ENCODE measurements at places on chromosomes 5 and 9. TPM values are rescaled to one million over a fixed set of nuclear protein-coding genes. Genes with fewer than 3 reads are reported as not detected.

- no peaks in the 10 kb centered on the region for H3K36me3 ChIP-seq
- no peak overlapping the region for H3K4me3 ChIP-seq
- no peaks in the 10 kb centered on the region for H3K4me1 ChIP-seq
- no peaks in the 10 kb centered on the region for H3K27me3 ChIP-seq
- no peak overlapping the region for H3K27ac ChIP-seq
These were observed 334.6 kb upstream of the TUSC1 start for GRCh38 chr9:26012797-26013196.

- no peak overlapping the region for H3K4me3 ChIP-seq
- H3K4me1 ChIP-seq: no peaks in the 10 kb centered on the region
- no peak overlapping the region for H3K27ac ChIP-seq
- H3K27me3 ChIP-seq: peaks cover 2% of the 10 kb centered on the region
- DNase-seq: no peak
- H3K36me3 ChIP-seq: no peaks in the 10 kb centered on the region
These were observed 5.6 kb upstream of the PAEP start for GRCh38 chr9:135555910-135556309.

GRCh38 chr9:131738293-131739132, 1.4 kb downstream of the RAPGEF1 start:
- H3K4me3 ChIP-seq: peak overlapping the region; percentile 69
- DNase-seq: no peak
- peaks cover 5% of the 10 kb centered on the region for H3K36me3 ChIP-seq

GRCh38 chr5:31530541-31531265, 1.2 kb downstream of the DROSHA start:
- H3K27me3 ChIP-seq: no peaks in the 10 kb centered on the region
- peak overlapping the region; percentile 85 for H3K4me3 ChIP-seq
- peaks cover 16% of the 10 kb centered on the region for H3K4me1 ChIP-seq
- no peak overlapping the region for H3K27ac ChIP-seq
- peaks cover 46% of the 10 kb centered on the region for H3K36me3 ChIP-seq

The FOXD4L6 gene
- 0.13 TPM for total RNA-seq

DNA sequence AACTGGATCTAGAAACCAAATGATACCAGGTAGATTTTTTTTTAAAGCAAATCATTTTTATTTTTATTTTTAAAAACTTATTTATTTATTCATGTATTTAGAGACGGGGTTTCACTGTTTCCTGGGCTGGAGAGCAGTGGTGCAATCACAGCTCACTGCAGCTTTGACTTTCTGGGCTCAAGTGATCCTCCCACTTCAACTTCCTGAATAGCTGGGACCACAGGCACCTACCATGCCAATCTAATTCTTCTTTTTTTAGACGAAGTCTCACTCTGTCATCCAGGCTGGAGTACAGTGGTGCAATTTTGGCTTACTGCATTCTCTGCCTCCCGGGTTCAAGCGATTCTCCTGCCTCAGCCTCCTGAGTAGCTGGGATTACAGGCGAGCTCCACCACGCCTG, 41.3 kb upstream of the CDK20 start:
- H3K27me3 ChIP-seq: no peaks in the 10 kb centered on the region
- H3K36me3 ChIP-seq: no peaks in the 10 kb centered on the region
- no peak overlapping the region for H3K4me3 ChIP-seq

DNA sequence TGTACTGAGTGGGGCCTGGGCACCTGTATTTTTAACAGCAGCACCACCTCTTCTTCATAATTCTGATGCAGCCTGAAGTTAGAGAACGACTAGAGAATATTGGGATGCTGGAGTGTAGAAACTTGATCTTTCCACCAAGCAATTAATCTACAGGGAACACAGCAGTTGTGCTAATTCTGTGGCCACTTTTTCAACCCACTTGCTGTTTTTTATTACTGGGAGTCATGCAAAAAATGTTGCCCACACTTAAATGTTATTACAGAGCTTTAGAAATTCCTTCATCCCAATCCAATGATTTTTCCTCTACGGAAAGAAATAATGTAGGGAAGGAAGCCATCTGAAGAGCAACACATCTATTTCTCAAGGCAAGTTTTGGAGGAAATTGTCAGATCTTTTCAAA, 190.9 kb upstream of the TUT7 start:
- no peaks in the 10 kb centered on the region for H3K27me3 ChIP-seq
- H3K27ac ChIP-seq: peak overlapping the region; percentile 78
- DNase-seq: peak; percentile 57
- H3K36me3 ChIP-seq: no peaks in the 10 kb centered on the region

The DBH gene
- total RNA-seq: not detected

GRCh38 chr9:125043148-125043547, 100.2 kb downstream of the SCAI start:
- H3K4me1 ChIP-seq: no peaks in the 10 kb centered on the region
- H3K27me3 ChIP-seq: no peaks in the 10 kb centered on the region
- H3K27ac ChIP-seq: no peak overlapping the region
- peaks cover 7% of the 10 kb centered on the region for H3K36me3 ChIP-seq

DNA sequence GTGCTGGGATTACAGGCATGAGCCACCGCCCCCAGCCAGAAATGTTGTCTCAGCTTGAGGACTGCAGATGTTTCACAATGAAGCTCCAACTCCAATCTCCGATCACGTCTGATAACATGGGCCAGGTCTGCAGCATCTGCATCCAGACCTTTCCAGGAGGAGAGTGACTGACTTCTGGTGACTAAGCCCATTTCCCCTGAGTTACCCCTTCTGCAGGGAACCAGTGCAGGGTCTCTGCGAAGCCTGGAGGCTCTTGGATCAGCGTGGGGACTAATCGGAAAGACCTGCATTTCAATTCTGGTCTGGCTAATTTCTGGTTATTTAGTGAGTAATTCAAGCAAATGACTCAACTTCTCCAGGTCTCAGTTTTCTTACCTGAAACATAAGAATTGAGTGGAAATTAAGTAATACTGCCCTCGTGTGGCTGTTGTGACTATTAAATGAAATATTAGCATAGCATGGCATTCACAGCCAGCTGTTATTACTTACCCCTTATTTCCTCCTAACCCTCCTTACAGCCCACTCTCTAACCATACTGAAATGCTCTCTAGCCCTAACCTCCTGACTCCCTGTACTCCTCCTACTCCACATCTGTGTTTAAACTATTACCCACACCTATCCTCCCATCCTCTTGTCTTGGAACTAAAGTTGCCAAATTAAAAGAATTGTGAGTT, 2.2 kb upstream of the GNPDA1 start:
- H3K27me3 ChIP-seq: no peaks in the 10 kb centered on the region
- H3K4me1 ChIP-seq: peaks cover 25% of the 10 kb centered on the region
- H3K27ac ChIP-seq: no peak overlapping the region
- no peaks in the 10 kb centered on the region for H3K36me3 ChIP-seq

The MARVELD2 gene
- 0.31 TPM for total RNA-seq

GRCh38 chr5:125085797-125086505, 339.5 kb upstream of the ZNF608 start:
- H3K27me3 ChIP-seq: no peaks in the 10 kb centered on the region
- no peaks in the 10 kb centered on the region for H3K4me1 ChIP-seq
- no peak overlapping the region for H3K27ac ChIP-seq
- H3K4me3 ChIP-seq: no peak overlapping the region
- DNase-seq: no peak
- no peaks in the 10 kb centered on the region for H3K36me3 ChIP-seq

DNA sequence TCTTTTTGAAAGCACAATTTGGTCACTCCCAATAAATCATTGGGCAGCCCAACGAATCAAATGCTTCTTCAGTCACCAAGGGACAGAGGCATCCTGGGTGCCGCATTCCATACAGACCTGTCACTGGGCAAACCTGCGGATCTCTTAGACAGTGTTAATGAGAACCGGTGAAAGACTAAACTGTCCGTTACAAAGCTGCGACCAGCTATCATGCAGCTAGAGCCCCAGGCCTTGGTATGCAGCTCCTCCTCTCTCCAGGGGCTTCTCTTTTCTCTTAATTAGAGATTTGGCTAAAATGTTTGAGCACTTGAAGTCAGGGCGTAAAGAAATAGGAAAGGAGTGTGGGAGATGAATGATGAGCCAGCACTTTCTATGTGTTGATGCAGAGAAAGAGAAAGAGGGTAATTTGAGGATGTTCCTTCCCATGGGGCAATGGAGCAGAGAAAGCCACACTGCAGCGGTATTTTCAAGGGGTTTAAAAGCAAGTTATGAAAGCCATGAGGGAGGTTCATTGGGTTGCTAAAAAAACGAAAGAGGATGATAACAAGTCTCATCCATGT, 175.3 kb downstream of the RFK start:
- H3K4me1 ChIP-seq: peaks cover 10% of the 10 kb centered on the region
- no peak overlapping the region for H3K4me3 ChIP-seq
- H3K36me3 ChIP-seq: no peaks in the 10 kb centered on the region
- no peak overlapping the region for H3K27ac ChIP-seq
- DNase-seq: peak; percentile 11
- H3K27me3 ChIP-seq: no peaks in the 10 kb centered on the region

The CDH6 gene
- 8.0 TPM for total RNA-seq

The CDK7 gene
- total RNA-seq: 18.3 TPM

The CDX1 gene
- total RNA-seq: 0.27 TPM

- no peaks in the 10 kb centered on the region for H3K27me3 ChIP-seq
- no peak overlapping the region for H3K4me3 ChIP-seq
- peaks cover 45% of the 10 kb centered on the region for H3K4me1 ChIP-seq
- H3K27ac ChIP-seq: no peak overlapping the region
These were observed 18.6 kb upstream of the ANGPTL2 start for GRCh38 chr9:127140842-127141675.

- H3K27me3 ChIP-seq: no peaks in the 10 kb centered on the region
- H3K36me3 ChIP-seq: no peaks in the 10 kb centered on the region
- no peak overlapping the region for H3K4me3 ChIP-seq
- no peaks in the 10 kb centered on the region for H3K4me1 ChIP-seq
- no peak overlapping the region for H3K27ac ChIP-seq
These were observed 119.5 kb upstream of the PLCXD3 start for GRCh38 chr5:41629897-41630296.

GRCh38 chr9:269081-269711, 54.5 kb downstream of the DOCK8 start:
- no peaks in the 10 kb centered on the region for H3K27me3 ChIP-seq
- no peaks in the 10 kb centered on the region for H3K36me3 ChIP-seq
- H3K4me3 ChIP-seq: no peak overlapping the region
- DNase-seq: no peak

The STPG3 gene
- total RNA-seq: not detected

The CAMK2A gene
- 48.8 TPM for total RNA-seq

The GGTA1 gene
- total RNA-seq: 9.9 TPM

GRCh38 chr9:106779796-106780195, 83.2 kb upstream of the ZNF462 start:
- H3K4me1 ChIP-seq: no peaks in the 10 kb centered on the region
- H3K36me3 ChIP-seq: no peaks in the 10 kb centered on the region
- H3K27ac ChIP-seq: no peak overlapping the region
- H3K27me3 ChIP-seq: no peaks in the 10 kb centered on the region
- H3K4me3 ChIP-seq: no peak overlapping the region

The PCDHA12 gene
- total RNA-seq: 0.09 TPM

The ENTPD8 gene
- 0.18 TPM for total RNA-seq

The GFPT2 gene
- total RNA-seq: 11.3 TPM

The CNTFR gene
- total RNA-seq: 22.1 TPM

- no peaks in the 10 kb centered on the region for H3K36me3 ChIP-seq
- no peak for DNase-seq
- H3K27me3 ChIP-seq: no peaks in the 10 kb centered on the region
- H3K4me3 ChIP-seq: no peak overlapping the region
These were observed 36.4 kb downstream of the UNC13B start for GRCh38 chr9:35198191-35198590.

- H3K27me3 ChIP-seq: no peaks in the 10 kb centered on the region
- H3K36me3 ChIP-seq: no peaks in the 10 kb centered on the region
- no peak for DNase-seq
These were observed 289.8 kb upstream of the GRAMD2B start for GRCh38 chr5:126133424-126133823.

- H3K4me3 ChIP-seq: no peak overlapping the region
- peaks cover 4% of the 10 kb centered on the region for H3K4me1 ChIP-seq
- DNase-seq: no peak
- H3K27me3 ChIP-seq: no peaks in the 10 kb centered on the region
- H3K36me3 ChIP-seq: no peaks in the 10 kb centered on the region
- H3K27ac ChIP-seq: no peak overlapping the region
These were observed 51.2 kb upstream of the ZSWIM6 start for GRCh38 chr5:61280761-61281427.

- peak; percentile 46 for DNase-seq
- peaks cover 3% of the 10 kb centered on the region for H3K36me3 ChIP-seq
- H3K27ac ChIP-seq: no peak overlapping the region
- no peaks in the 10 kb centered on the region for H3K4me1 ChIP-seq
- H3K4me3 ChIP-seq: no peak overlapping the region
- H3K27me3 ChIP-seq: no peaks in the 10 kb centered on the region
These were observed 277.6 kb downstream of the SEMA5A start for GRCh38 chr5:9268226-9268625.

GRCh38 chr5:99945478-99946442, 589.4 kb upstream of the FAM174A start:
- no peaks in the 10 kb centered on the region for H3K4me1 ChIP-seq
- H3K36me3 ChIP-seq: no peaks in the 10 kb centered on the region
- H3K4me3 ChIP-seq: no peak overlapping the region
- DNase-seq: no peak
- H3K27ac ChIP-seq: no peak overlapping the region

All from muscle of leg (tissue), 16 donors.